ENCODE measurements at places on chromosomes 1 and 21. TPM values are rescaled to one million over a fixed set of nuclear protein-coding genes. Genes with fewer than 3 reads are reported as not detected.

The ZYG11A gene
- 0.90 TPM for total RNA-seq

The CNKSR1 gene
- 1.1 TPM for total RNA-seq

The PODN gene
- total RNA-seq, result 1.4 TPM

The GUCA2B gene
- 0.28 TPM for total RNA-seq

DNA sequence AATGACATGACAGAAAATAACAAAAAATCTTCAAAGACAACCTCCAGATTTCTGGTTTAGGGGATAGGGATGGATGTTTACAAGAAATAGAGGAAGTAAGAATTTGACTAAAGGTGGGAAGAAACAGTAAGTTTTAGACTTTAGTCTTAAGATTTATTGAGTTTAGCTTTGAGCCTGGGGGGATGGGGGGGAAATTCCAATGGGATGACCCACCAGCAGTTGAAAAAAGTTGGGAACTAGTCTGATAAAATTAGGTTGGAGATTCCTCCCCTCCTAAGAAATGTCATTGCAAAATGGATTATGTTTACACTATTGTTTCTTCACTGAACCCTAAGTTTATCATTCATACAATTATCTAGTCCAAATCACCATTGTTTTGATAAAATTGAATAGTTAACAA is 28.4 kb downstream of the WDR26 start:
- no peaks in the 10 kb centered on the region for H3K4me1 ChIP-seq
- no peak overlapping the region for H3K4me3 ChIP-seq
- H3K27me3 ChIP-seq, result no peaks in the 10 kb centered on the region
- H3K27ac ChIP-seq, result no peak overlapping the region

DNA sequence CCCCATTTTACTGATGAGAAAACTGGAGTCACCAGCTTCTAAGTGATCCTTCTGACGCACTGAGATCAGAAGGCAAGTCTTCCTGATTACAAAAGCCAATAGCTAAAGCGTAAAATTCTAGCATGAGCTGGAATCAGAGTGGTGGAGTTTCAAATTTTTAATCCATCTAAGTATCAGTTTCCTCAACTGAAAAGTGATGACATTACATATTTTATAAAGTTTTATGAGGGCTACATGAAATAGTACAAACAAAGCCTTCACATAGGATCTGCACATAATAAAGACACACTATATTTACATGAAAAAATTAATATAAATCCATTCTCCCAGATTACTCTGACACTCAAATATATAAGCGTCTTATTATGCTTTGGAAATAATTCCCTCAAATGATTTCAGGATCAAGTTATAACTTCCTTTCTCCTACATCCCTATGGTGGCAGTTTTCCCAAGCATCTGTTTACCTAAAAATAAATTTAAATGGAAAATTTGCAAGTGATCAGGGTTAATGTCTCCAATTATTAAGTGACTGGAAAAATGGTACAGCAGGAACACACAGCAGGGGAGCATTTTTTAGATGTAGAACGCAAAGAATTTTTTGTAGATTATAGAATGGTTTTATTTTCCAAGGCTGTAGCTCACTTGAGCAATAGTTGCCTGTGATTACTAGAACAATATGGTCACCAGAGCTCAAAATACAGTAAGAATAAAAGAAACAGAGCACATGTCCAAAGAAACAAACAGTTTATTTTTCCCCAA is 490.4 kb upstream of the C1orf87 start:
- H3K27ac ChIP-seq, result no peak overlapping the region
- no peak for DNase-seq
- H3K4me3 ChIP-seq, result no peak overlapping the region
- no peaks in the 10 kb centered on the region for H3K36me3 ChIP-seq
- H3K27me3 ChIP-seq, result no peaks in the 10 kb centered on the region
- H3K4me1 ChIP-seq, result no peaks in the 10 kb centered on the region

DNA sequence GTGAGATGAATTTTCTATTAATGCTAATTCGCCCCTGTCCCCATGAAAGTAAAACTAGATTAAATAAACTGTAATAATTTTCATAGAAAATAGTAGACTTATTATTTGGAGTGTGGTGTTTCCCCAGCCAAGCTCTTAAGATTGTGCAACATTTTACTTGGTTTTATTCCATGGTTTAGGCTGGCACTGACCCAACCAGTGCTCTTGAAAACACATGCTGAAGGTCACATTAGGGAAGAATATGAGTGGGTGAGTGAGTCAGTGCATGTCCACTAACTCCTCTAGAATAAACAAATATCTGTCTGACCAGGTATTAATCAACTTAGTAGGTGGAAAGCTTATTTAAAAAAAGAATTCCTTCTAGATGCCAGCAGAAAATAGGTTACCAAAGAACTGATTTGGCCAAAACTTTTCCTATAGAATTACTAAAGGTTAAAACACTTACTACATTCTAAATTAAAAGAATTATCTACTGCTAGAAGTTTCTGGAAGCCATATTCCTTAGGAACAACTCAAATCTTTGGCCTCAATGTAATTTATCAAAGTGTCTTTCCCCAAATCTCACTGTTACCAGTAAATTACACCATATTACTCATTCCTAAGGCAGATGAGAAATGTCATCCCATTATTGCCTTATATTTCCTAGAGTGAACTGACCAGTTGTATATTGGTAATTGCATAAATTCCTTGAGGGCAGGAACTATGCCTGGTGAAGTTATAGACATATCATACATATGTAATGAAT is 89.7 kb upstream of the RGS1 start:
- H3K27ac ChIP-seq, result no peak overlapping the region
- H3K36me3 ChIP-seq, result no peaks in the 10 kb centered on the region
- no peak overlapping the region for H3K4me3 ChIP-seq

GRCh38 chr1:206430031-206430983 is 40.0 kb upstream of the IKBKE start:
- DNase-seq, result no peak
- H3K27me3 ChIP-seq, result no peaks in the 10 kb centered on the region
- peak overlapping the region; percentile 8 for H3K27ac ChIP-seq
- no peak overlapping the region for H3K4me3 ChIP-seq

DNA sequence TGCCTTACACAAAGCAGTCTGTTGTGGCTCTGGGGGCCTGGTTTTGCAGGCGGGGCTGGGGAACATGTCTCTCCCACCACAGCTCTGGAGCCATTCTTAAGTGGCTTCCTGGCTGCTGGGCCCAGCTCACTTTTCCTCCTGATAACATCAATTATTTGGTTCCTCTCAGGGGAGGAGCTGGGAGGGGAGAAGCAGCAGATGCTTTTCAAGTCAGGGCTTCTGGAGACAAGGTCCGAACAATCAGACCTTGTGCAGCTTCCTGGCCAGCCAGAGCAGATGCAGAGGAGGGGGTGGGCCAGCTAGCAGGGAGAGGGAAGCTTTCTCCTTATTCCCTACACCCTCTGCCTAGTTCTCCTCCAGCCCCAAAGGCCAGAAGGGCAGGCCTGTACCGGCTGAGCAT is 3.7 kb upstream of the PAQR6 start:
- peaks cover 4% of the 10 kb centered on the region for H3K27me3 ChIP-seq
- DNase-seq, result no peak
- H3K36me3 ChIP-seq, result peaks cover 66% of the 10 kb centered on the region
- peaks cover 15% of the 10 kb centered on the region for H3K4me1 ChIP-seq
- H3K4me3 ChIP-seq, result no peak overlapping the region
- no peak overlapping the region for H3K27ac ChIP-seq

All from thymus (tissue), 14 donors.